ENCODE measurements at places on chromosomes 2 and 18.

GRCh38 chr2:25639131-25639530 lies 34.2 kb downstream of the DTNB start:
- no peak for DNase-seq

DNA sequence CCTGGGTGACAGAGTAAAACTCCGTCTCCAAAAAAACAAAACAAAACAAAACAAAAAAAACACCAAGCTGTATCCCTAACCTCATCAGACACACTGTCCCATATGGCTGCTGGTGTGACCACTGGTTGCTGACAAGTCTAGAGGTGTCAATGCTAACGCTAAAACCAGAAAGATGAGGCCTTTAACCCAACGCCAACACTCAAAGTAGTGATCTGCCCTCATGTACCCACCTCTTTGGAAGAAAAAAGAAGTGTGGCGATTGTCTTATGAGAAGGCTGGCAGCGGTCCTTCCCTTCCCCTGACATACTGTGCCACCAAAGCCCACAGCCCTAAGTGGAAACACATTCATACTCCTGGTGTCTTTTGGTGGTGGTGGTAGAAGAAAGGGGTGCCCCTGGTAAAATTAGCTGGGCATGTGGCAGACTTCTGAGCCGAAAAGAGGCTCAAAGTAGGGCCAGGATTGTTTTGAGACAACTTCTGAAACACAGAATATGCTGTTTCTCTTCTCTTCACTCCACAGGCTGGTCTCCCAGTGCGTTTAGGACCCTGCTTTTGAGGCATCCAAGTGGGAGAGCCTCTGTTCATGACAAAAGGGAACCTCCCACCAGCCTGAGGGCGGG lies 9.8 kb downstream of the SERTAD2 start:
- DNase-seq, result no peak

GRCh38 chr2:74850496-74851190 lies 16.7 kb downstream of the HK2 start:
- no peak for DNase-seq

GRCh38 chr2:127166231-127166860 lies 53.8 kb downstream of the CYP27C1 start:
- no peak for DNase-seq

DNA sequence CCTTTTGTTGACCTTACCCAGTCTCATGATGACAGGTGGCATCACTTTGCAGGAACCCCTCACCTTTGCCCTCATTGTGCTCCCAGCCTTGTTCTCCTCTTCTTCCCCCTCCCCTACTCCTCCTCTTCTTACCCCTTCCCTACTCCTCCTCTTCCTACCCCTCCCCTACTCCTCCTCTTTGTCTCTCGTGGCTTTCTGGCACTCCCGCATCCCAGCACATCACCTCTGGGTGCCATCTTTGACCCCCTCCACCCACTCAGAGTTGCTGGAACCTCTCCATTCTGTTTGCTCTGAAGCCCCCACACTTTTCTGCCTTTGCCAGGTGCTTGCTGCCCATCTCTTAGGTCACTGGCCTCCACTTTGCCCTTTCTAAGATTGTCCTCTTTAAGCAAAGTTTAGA lies 17.1 kb downstream of the UBE2F start:
- DNase-seq, result no peak

GRCh38 chr2:105385731-105386540 lies 12.9 kb downstream of the FHL2 start:
- DNase-seq, result no peak

- DNase-seq, result no peak
Measured at GRCh38 chr2:112694182-112694581, 26.6 kb upstream of the NT5DC4 start.

- no peak for DNase-seq
Measured at GRCh38 chr2:148614014-148614321, 30.6 kb upstream of the EPC2 start.

All from stimulated activated CD4-positive, alpha-beta T cell treated with anti-CD3 and anti-CD28 coated beads, Interleukin-15, amount 100 ng/mL, for 1 hour (primary cell).